ENCODE measurements at places on chromosomes 2 and 18. TPM values are rescaled to one million over a fixed set of nuclear protein-coding genes. Genes with fewer than 3 reads are reported as not detected.

The CAPG gene
- 95.5 TPM for polyA plus RNA-seq

The UGT1A4 gene
- not detected for polyA plus RNA-seq

The TDRD15 gene
- 0.01 TPM for polyA plus RNA-seq

The CELF4 gene
- 2.0 TPM for polyA plus RNA-seq

The DHRS9 gene
- polyA plus RNA-seq = 0.18 TPM

The SLC20A1 gene
- polyA plus RNA-seq = 47.6 TPM
